ENCODE measurements at places on chromosomes 11 and 22.

DNA sequence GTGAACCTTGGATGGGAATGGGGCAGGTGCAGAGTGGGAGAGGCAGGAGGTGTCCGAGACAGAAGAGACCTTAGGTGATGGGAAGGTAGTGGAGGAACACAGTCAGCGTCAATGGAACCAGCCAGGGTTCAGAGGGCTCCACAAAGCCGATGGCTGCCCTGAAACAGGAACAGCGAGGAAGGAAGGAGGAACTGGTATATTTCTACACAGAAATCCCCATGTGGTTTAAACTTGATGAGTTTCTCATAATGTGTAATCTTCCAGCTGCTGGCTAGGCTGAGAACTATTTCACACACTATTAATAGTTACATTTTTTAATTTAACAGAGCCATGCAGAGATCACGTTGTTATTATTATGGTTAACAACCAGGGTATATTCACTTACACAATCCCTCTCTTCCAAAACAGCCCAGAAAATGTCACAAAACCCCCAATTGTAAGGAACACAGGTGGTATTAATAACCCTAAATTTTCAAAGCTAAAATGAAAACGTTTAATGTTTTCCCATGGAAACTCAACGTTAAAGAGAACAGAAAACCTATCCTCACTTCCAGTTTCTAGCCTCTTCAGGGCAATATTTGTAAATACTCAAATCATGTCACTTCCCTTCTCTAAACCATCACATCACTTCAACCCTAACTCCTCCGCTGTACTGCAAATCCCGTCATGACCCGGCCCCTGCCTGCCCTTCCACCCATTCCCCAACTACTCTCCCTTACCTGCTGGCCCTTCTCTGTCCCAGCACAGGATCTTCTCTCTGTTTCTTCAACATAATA lies 74.5 kb upstream of the ARFGAP3 start:
- DNase-seq, result no peak

- peak; percentile 94 for DNase-seq
Measured at GRCh38 chr11:11296434-11296833, 56.6 kb downstream of the CSNK2A3 start.

GRCh38 chr11:65388731-65389130 lies 2.3 kb downstream of the FRMD8 start:
- DNase-seq, result no peak

GRCh38 chr11:75040167-75040770 lies 51.5 kb downstream of the NEU3 start:
- no peak for DNase-seq

- DNase-seq, result no peak
Measured at GRCh38 chr11:1744137-1744886, 6.1 kb downstream of the IFITM10 start.

- DNase-seq, result no peak
Measured at GRCh38 chr22:30460147-30460546, 11.7 kb downstream of the SEC14L3 start.

- no peak for DNase-seq
Measured at GRCh38 chr22:20656902-20657836, 116.7 kb upstream of the SERPIND1 start.

GRCh38 chr11:66111158-66111557 lies 41.1 kb downstream of the PACS1 start:
- DNase-seq, result no peak
